CD4-positive, CD25-positive, alpha-beta regulatory T cell (primary cell): ENCODE measurements at places on chromosomes 12 and 14.

- no peak for DNase-seq
Measured at GRCh38 chr12:89357297-89357730, 5.0 kb upstream of the DUSP6 start.

- DNase-seq: no peak
Measured at GRCh38 chr12:110677206-110677911, 11.6 kb downstream of the HVCN1 start.

GRCh38 chr14:25411781-25412757, 362.1 kb upstream of the STXBP6 start:
- DNase-seq: no peak

DNA sequence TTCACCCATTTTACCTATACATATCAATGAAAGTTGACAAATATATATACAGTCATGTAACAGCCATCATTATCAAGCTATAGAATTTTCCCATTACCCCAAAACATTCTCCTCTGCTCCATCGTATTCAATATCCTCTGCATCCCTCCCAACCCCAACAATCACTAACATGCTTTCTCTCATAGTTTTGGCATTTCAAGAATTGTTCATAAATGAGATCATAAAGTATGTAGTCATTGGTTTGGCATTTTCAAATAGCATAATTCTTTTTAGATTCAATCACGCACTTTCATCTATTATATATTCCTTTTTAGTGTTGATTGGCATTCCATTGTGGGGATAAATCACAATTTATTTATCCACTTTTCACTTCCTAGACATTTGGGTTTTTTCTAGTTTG, 866.0 kb upstream of the TMEM132C start:
- no peak for DNase-seq

- DNase-seq: no peak
Measured at GRCh38 chr14:101600336-101600890, 39.1 kb downstream of the DIO3 start.
